Activated naive CD8-positive, alpha-beta T cell treated with anti-CD3 and anti-CD28 coated beads for 36 hours (primary cell): ENCODE measurements at places on chromosomes 7 and 10.

- DNase-seq, result no peak
Measured at GRCh38 chr10:25493122-25493893, 318.5 kb downstream of the GPR158 start.

- DNase-seq, result no peak
Measured at GRCh38 chr10:123458933-123459332, 207.2 kb upstream of the GPR26 start.

- DNase-seq, result no peak
Measured at GRCh38 chr10:104123397-104123796, 1.4 kb downstream of the SFR1 start.

DNA sequence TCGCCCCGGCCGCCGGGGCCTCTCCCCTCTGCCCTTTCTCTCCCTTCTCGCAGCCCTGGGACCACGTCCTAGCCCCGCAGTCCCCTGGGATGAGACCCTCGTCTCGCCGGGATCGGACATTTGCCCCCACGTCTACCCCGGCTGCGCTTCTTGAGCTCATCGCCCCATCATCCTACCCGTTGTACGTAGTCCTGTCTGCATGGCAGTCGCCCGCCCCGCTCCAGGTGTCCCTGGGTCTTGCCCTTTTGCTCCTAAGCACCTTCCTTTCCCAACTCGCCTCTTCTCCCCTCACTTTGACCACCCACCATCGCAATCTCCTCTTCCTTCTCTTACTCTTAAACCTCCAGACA lies 582 bp downstream of the TPST1 start:
- no peak for DNase-seq

DNA sequence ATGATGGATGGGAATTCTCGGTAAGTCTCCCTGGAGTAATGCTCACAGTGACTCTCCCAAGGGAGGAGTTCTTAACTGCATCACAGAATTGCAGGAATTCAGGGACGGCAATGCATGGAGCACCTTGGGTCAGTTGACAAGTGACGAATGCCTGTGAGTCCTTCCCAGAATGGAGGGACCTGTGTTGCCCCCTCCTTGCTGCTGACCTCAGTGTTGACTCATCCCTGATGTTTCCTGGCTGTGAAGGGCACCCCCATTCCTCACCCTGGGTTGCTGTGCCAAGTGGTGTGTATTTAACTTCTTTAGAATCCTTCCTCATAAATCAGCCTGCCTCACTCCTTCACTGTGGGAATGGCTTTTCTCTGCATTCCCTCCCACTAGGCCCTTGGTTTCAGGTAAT lies 98.9 kb downstream of the LRMDA start:
- no peak for DNase-seq

- no peak for DNase-seq
Measured at GRCh38 chr7:40008223-40008815, 58.3 kb downstream of the CDK13 start.

GRCh38 chr7:38160003-38160571 lies 18.0 kb upstream of the STARD3NL start:
- no peak for DNase-seq

- no peak for DNase-seq
Measured at GRCh38 chr7:91894781-91895480, 14.4 kb upstream of the MTERF1 start.

DNA sequence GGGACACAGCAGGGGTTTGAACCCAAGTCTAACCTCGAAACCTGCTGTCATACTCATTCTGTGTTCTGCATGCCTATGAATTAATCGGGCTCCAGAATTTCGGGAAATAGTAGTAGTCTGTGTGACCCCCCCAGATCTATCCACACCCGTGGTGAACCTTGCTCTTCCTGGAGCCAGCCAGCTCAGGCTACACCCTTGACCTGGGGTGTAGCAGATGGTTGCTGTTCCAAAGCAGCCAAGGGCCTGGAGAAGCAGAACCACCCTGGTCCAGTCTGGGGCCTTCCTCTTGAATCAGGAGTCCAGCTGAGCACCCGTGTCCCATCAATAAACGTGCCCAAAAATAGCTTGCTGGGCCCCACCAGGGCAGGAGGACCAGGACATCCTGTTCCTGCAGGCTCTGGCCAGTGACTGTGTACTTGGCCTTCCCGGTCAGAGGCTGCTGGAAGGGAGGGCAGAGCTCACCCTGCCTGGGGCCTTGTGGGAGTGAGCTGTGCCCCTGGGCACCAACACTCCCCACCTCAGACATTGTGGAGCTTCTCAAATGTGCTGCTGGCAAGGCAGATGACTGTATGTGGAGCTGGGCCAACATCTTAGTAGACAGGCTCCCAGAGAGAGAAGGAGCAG lies 101.2 kb upstream of the ZNF716 start:
- DNase-seq, result no peak
